ENCODE measurements at places on chromosomes 7 and 10.

- no peak for DNase-seq
Observed at GRCh38 chr10:121171825-121172787, 320.9 kb downstream of the WDR11 start.

- DNase-seq = peak; percentile 29
Observed at GRCh38 chr7:150988230-150989226, 2.3 kb upstream of the NOS3 start.

DNA sequence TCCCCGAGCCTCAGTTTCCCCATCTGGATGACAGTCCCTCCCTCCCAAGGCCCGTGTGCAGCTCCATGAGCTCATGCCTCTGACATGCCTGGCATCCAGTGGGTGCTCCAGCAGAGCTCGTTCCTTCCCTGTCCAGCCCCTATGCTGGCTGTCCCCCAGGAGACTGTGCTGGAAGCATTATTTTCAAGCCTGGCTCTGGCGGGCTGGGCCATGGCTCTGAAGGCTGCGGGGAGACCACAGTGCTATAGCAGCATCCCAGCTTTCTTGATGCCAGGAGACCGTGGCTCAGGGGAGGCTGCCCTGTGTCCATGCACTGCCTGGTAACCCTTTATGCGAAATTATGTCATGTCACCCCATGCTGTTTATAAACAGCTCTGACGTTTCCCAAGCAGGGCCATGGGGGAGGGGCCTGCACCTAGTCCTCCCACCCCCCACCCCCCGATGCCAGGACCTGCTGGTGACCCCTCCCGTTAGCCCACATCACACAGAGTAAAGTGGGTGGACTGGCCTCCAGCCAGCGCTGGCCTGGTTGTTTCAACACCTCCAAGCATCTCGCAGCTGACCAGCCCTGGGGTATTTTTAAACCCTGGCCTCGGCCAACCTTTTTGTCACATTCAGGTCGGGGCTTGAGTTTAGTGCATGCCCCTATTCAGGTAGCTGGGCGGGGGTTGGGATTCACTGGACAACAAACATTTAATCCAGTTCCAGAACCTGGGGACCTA is 105.9 kb upstream of the ZNF716 start:
- DNase-seq = no peak

GRCh38 chr7:22255342-22255741 is 101.6 kb downstream of the RAPGEF5 start:
- DNase-seq = no peak

- no peak for DNase-seq
Observed at GRCh38 chr7:77416621-77417371, 647 bp upstream of the GSAP start.

GRCh38 chr7:74380720-74381119 is 73.0 kb upstream of the GTF2IRD1 start:
- no peak for DNase-seq

- DNase-seq = no peak
Observed at GRCh38 chr10:70997236-70997635, 108.9 kb upstream of the PCBD1 start.

- DNase-seq = no peak
Observed at GRCh38 chr7:139763330-139763729, 14.5 kb downstream of the HIPK2 start.

GRCh38 chr10:79044036-79044632 is 24.6 kb upstream of the ZMIZ1 start:
- no peak for DNase-seq

DNA sequence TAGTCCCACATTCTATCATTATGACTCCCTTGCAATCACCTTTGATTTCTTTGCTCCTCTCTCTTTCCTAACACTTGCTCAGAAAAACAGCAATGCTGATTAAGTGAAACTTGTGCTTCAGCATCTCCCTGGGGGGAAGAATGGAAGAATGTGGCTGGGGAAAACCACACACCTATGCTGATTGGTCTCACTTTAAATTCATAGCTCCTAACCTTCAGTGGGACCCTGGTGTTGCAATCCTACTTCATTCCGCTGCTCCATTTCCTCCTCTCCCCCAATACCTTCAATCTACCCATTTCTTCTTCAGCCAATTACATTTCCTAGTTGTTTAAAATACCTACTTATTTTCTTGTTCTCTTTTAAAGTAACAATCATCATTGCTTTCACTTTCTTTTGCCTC is 1166.7 kb upstream of the C7orf33 start:
- no peak for DNase-seq

GRCh38 chr7:158655931-158656441 is 48.6 kb downstream of the NCAPG2 start:
- no peak for DNase-seq

GRCh38 chr10:112374724-112375541 is 1.0 kb downstream of the ACSL5 start:
- DNase-seq = peak; percentile 7

GRCh38 chr7:135771961-135772638 is 23.5 kb upstream of the FAM180A start:
- DNase-seq = no peak

DNA sequence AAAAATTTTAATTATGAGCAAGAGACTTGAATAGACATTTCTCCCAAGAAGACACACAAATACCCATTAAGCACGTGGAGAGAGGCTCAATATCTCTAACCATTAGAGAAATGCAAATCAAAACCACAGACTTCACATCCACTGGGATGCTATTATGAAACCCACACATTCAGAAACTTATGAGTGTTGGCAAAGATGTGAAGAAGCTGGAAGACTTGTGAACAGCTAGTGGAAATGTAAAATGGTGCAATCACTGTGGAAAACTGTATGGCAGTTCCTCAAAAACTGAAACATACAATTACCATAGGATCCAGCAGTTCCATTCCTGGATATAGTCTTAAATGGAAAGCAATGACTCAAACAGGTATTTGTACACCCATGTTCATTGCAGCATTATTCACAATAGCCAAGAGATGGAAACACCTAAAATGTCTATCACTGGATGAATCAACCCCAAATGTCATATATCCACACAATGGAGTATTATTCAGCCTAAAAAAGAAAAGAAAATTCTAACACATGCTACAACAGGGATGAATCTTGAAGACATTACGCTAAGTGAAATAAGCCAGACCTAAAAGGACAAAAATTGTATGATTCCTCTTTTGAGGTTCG is 53.5 kb upstream of the FRMD4A start:
- no peak for DNase-seq

DNA sequence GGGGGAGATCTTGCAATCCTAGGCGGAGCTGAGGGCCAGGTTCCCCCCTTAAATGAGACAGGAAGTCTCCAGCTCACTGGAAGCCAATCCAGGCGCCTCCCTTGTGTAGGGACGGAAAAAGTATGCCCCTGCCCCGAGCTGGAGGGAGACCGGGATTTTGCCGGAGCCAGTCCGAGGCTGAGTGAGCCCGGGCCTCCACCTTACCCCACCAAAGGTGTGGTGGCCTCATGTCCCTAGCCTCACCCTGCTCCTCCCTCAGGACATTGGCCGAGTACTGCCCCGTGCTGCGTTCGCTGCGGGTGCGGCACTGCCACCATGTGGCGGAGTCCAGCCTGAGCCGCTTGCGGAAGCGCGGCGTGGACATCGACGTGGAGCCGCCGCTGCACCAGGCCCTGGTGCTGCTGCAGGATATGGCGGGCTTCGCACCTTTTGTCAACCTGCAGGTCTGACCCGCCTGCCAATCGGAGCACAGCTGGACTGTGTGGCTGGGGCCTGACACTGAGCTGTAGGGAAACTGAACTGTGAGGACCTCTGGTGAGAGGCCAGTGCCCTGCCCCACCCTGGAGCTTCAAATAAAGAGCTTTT is 2.0 kb downstream of the FBXL15 start:
- no peak for DNase-seq

DNA sequence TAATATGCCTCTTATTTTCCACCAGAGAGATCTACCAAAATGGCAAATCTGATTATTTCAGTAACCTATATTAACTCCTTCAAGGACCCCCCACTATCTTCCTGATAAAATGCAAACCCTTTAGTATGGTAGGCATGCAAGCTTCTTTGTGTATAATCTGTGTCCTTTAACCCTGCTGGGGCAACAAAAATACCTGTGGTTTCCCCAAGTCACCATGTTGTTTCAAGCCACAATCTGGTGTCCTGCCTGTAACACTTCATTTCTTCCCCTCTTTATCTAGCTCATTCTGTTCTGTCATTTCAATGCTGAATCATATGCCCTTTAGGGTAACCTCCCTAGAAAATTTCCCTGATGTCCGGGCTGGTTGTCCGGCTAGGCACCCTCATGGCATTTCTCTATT is 5.3 kb downstream of the CALCR start:
- DNase-seq = no peak

DNA sequence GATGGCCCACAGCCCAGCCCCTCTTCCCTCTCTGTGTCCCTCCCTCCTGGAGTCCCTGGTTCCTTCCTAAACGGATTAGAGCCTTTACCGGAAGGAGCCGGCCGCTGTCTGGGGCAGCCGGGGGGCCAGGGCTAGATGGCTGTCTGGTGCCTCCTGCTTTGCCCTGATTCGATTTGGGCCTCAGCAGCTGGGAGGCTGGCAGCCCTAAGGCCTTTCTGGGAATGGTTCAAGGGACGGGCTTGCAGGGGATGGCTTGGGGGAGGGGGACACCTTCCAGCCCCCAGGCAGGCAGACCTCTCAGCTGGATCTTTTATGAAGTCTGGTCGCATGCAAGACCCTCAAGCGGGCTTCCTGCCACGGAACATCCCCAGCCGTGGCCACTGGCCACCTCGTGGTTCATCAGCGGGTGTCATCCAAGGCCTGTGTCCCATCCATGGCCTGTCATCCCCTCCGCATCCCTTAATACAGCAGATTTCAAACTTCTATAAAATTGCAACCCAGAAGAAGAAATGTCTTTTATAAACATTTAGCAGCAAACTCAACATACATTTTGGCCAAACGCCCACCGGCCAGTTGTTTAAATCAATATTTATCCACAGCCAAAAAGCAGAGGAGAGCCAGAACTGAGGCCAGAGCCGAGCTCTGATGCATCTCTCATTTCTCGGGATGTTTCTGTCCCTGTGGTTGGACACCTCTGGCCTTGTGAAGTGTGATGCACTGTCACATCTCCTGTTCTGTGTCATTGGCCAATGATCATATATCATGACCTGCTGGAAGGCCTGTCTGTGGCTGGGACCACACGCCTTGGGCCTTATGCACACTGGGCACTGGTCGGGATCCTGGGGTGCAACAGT is 52.0 kb downstream of the GTF2IRD1 start:
- DNase-seq = no peak

DNA sequence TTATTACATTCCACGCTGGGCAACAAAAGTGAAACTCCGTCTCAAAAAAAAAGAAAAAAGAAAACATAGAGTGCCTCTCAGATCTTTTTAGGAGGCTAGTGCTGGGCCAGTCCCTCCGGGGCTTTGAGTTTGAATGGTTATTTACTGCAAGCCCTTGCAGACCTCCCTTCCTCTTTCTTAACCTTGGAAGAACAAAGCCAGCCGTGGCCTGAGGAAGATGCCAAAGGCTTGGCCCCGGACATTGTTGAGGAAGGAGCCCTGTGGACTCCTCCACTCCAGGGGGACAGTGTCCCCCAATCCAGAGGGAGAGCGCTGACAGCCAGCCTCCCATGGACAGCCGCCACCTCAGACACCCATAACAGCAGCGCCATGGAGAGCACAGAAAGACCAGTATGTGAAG is 5.0 kb downstream of the TSPAN33 start:
- no peak for DNase-seq

GRCh38 chr7:99499371-99499720 is 735 bp downstream of the ZNF394 start:
- no peak for DNase-seq

All from activated naive CD4-positive, alpha-beta T cell (primary cell).